ENCODE measurements at places on chromosomes 6 and 20.

GRCh38 chr20:40948465-40949267 lies 80.0 kb upstream of the TOP1 start:
- DNase-seq = no peak

DNA sequence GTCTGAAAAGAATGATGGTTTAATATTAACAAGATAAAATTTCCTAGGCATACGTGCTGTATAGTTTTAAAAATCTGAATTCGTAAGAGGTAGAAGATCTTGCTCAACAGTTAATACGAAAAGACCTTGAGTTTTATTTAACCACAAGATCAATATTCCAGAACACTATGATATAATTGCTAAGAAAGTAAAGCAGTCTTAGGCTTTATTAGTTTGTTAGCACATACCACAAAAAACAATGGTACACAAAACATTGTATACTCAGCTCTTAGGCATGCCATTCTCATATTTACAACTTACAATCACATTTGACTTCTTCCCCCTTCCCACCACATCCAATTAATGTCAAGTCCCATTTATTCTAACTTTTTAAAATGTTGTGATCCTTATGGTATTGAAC lies 24.4 kb upstream of the STXBP5 start:
- DNase-seq = no peak

DNA sequence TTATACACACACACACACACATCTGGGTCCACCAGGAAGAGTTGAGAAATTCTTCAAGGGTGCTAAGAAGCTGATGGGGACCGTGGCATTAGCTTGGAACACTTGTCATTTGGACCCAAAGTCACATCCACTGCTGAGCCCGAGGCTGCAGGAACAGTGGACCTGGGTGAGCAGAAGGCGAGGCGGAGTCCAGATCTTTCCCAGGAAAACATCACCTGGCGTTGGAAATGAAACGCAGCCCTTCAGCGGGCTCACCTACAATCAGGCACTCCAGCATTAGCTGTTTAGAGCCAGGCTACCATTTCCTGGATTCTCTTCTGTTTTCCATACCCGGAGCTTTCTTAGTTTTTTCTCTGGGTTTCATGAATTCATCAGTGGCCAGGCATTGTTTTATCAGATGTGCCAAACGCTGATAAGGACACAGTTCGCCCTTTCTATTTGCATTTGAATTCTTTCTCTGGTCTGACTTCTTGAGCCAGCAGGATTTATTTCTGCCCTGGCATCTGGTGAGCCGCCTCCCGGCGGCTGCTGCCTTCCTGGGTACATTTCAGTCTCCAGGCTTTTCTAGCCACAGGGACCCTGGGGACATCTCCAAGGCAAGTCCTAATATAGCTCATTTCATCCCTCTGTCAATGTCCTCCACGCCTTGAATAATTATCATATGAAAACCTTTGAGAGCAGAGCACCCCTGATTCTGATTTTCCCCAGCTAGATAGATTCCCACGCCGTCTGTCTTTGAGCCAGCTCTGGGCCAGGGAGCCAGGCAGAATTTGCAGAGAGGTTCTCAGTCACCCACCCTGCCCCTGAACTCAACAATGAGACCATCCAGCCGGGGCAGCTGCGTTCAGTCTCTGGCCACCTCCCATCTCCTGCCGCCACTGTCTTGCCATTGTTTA lies 170.9 kb downstream of the TTLL2 start:
- no peak for DNase-seq

- DNase-seq = no peak
Measured at GRCh38 chr20:8221887-8222419, 89.9 kb downstream of the PLCB1 start.

DNA sequence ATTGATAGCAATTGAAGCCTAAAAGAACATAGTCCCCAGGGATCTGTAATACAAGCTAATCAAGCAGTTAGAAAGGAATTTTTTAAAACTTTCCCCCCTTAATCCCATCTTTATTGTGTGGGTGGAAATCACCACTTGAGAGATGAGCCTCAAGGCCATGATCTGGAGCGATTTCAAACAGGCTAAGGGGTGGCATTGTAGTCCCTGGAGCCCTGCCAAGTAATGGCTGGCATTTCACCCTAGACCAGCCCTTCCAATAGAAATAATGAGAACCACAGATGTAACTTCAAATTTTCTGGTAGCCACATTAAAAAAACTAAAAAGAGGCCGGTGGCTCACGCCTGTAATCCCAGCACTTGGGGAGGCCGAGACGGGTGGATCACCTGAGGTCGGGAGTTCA lies 46.9 kb downstream of the PRDM1 start:
- no peak for DNase-seq

- DNase-seq = peak; percentile 50
Measured at GRCh38 chr6:106534564-106534982, 94.7 kb downstream of the RTN4IP1 start.

- DNase-seq = no peak
Measured at GRCh38 chr6:158366363-158366762, 54.1 kb downstream of the TULP4 start.

DNA sequence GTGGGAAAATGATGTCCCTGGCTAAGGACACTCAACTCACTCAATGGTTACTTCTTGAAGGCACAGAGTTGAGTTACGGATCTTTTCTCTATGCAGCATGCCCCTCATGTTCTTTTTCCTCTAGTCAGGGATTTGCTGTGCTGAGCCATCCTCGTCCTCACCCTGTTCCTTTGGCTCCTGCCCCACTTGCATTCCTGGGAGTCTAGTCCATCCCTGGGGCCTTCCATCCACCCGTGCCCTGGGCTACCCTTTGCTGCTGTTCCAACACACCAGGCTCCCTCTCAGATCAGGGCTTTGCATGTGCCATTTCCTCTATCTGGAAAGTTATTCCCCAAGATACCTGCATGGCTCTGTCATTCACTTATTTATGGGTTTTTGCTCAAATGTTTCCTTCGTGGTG lies 13.3 kb upstream of the KCNG1 start:
- DNase-seq = no peak

GRCh38 chr20:10065154-10065833 lies 30.5 kb downstream of the ANKEF1 start:
- DNase-seq = no peak

DNA sequence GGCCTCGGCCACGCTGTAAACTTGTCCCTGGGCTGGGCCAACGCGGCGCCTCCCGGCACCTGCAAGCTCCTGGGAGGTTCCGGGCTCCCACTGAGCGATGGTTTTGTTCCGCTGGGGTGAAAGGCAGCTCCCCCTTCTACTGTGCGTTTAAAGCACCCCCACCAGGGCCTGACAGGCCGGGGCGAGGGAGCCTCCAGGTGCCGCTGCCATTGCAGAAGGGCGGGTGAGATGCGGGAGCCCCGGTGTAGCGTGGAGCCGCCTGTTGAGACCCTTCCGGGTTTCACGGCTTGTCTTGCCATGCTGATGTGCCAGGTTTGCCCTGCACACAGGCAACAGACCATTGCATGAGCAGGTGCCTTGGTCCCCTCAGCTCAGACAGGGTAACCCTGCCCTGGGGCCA lies 2.9 kb downstream of the COL20A1 start:
- no peak for DNase-seq

GRCh38 chr6:124974771-124975377 lies 12.6 kb downstream of the RNF217 start:
- no peak for DNase-seq

GRCh38 chr6:30446259-30446658 lies 43.0 kb upstream of the HLA-E start:
- no peak for DNase-seq

GRCh38 chr6:112117554-112117953 lies 30.2 kb downstream of the FAM229B start:
- no peak for DNase-seq

- DNase-seq = no peak
Measured at GRCh38 chr6:17842934-17843821, 136.5 kb upstream of the NUP153 start.

DNA sequence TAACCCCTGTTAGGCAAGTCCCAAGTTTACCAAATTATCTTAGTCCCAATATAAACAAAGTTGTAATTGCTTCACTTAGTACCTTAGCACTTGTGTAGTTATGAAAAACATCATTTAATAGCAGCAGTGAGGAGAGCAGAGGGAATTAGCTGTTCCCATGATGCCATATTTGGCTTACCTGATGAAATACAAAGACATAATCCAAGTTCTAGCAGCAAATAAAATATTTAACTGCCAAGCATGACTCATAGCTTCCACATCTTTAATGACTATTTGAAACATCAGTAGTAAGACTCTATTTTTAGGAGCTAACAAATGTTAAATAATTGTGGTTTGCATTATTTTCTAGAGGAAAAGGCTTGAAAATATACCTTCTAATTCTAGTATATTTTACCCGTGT lies 94.0 kb upstream of the MCHR2 start:
- no peak for DNase-seq

DNA sequence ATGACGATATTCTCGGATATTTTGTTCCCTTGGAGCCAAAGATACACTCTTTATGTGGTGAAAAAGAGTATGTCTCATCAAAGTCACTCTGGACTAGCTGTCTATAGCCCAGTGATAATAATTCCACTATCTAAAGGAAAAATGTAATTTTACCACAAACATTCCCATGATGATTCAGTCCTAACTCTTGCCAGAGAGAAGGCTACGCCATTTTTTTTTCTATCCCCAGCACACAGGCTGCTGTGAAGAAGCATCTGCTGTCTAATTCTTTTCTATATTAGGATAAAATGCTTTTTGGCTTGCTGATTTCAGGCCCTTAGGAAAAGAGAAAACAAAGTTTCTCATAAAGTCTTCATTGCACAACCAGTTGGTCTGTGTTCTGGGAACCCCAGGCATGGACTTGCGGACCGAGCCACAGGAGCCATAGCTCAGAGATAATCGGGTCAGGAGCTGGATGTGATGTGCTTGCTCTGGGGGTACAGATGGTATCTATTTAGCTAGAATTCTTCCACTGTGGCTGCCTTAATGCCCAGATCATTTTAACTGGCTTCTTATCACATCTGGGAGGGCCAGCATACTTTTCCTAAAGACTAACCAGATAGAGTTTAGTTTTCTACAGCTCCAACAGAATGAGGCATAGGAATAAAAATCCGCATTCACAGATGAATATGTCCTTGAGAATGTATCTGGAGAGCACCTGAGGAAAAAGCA lies 683.7 kb upstream of the ID4 start:
- no peak for DNase-seq

DNA sequence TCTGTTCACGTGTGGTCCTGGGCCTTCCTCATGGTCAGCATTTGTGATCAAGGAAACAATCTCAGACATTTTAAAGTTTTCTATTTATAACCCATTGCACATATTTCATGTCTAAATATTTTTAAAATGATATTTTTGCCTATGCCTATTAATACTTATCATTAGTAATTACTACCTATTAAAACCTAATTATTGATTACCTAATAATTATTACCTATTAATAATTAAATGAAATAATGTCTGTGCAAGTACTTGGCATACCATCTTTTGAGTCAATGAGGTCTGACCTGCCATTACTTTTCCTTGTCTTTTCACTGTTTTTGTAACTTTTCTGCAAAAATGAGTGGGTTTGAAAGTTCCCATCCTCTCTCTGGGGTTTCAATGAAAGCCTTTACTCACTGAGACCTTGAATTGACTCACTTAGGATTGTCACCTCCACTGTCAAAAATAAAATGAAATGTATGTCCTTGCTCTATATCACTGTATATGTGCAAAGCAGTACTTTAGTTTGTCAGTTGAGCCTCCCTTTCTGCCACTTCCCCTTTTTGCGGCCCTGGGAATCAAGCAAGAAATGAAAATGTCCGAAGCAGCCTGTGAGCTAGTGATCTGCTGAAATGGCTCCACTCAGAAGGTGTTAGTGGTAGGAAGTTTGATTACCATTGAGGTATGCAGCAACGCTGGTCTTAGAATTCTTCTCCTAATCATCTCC lies 87.8 kb downstream of the L3MBTL3 start:
- no peak for DNase-seq

DNA sequence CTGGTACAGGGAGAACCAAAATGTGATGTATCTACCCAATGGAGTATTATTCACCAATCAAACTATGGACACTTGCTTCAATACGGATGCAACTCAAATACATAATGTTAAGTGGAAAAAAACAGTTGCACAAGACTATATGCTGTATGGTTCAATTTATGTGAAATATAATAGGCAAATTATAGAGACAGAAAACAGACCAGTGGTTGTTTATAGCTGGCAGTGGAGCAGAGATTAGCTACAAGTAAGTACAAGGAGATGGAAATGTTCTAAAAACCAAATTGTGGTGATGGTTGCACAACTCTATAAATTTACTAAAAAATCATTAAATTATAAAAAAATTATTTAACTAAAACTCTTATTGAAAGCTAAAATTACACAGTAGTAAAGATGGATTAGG lies 113.2 kb downstream of the PRDM1 start:
- DNase-seq = no peak

- no peak for DNase-seq
Measured at GRCh38 chr6:148388521-148388920, 45.9 kb downstream of the SASH1 start.

- no peak for DNase-seq
Measured at GRCh38 chr6:4323322-4323721, 187.9 kb upstream of the ECI2 start.

DNA sequence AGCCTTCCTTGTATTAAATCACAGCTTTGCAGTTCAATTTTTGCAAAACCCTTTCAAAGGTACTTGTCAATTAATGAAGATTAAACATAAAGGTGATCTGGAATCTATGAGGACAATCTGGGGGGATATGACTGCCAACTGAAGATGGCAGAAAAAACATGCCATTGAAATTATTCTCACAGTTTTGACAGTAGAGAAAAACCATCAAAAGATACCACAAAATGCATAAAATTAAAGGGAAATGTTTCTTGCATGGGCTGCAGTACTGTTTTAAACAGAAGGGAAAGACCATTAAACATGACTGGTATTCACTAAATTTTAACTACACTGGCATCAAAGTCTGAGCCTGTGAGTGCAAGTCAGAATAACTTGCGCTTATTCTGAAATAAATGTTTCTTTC lies 194.2 kb downstream of the ATXN1 start:
- no peak for DNase-seq

DNA sequence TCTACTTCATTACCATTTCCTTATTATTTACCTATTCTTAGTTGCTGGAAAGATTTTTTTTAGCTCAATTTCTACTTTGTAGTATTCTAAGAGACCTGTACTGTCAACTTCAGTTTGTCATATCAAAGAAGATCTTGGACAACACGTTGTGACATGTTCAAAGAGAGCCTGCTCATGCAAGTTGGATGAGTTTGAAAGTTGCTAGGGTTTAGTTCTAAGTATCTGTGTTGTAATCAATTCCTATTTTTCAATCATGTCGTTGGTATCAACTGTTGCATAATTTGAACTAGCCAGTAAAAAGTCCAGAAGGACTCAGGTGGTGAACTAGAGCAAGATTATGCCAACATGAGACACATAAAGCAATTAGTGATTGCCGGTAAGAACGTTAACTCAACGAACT lies 30.2 kb downstream of the PKIB start:
- no peak for DNase-seq
